ENCODE measurements at places on chromosomes 6 and 20. TPM values are rescaled to one million over a fixed set of nuclear protein-coding genes. Genes with fewer than 3 reads are reported as not detected.

DACT2 gene
- 0.87 TPM for total RNA-seq

KHDC1L gene
- total RNA-seq: not detected

FAM83B gene
- total RNA-seq: 19.3 TPM

DUSP15 gene
- total RNA-seq: not detected

DNA sequence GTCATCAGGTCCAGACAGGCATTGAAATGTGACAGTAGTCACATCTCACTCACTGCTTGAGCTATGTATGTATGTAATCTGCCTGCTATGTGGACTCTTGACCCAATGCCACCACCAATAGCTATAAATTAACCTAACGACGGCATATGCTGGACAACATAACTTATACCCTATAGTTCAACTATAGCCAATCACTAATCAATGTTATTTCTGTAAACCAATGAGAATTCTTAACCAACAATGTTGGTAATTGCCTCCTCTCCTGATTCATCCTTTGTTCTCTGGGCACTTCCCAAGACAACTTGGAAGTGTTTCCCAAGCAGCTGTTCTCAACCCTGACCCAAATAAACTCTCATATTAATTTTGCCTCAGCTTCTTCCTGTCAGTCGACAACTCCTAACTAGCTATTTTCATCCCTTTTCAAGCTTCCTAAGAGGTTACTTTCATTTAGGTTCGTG is 24.1 kb upstream of the SERPINB1 start:
- DNase-seq: no peak

DNA sequence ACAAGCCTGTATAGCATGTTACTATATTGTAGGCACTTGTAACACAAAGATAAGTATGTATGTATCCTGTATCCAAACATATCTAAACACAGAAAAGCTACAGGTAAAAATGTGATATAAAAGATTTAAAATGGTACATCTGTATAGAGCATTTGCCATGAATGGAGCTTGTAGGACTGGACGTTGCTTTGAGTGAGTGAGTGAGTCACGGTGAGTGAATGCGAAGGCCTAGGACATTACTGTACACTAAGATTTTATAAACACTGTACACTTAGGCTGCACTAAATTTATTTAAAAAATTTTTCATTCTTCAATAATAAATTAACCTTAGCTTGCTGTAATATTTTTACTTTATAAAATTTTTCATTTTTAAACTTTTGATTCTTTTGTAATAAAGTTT is 136.9 kb downstream of the NKAIN2 start:
- DNase-seq: no peak

DNA sequence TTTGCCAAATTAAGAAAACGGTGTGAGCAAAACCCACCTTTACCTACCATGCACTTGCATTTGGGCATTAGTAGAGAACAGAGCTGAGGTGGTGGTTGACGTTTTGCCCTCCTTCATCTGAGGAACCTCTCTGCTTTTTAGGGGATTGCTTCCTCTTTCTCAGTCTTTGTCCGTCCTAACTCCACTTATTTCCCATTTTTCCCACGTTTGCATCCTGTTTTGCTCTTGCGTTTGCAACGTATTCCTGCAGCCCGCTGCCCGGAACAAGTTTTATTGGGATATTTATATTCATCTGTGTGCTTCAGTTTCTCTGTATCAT is 374 bp upstream of the SERINC1 start:
- no peak for DNase-seq

- DNase-seq: no peak
Observed at GRCh38 chr6:150658421-150658820, 58.7 kb downstream of the PLEKHG1 start.

Data from stomach (tissue), 19 donors.